ENCODE measurements at places on chromosomes 11 and 22. TPM values are rescaled to one million over a fixed set of nuclear protein-coding genes. Genes with fewer than 3 reads are reported as not detected.
A peak's percentile ranks its signal among the peaks of the same experiment; 100 is the strongest.

GRCh38 chr11:44524751-44525201 lies 40.7 kb upstream of the CD82 start:
- H3K4me3 ChIP-seq, result no peak overlapping the region
- H3K27me3 ChIP-seq, result no peaks in the 10 kb centered on the region
- H3K27ac ChIP-seq, result no peak overlapping the region
- no peak for DNase-seq
- no peaks in the 10 kb centered on the region for H3K36me3 ChIP-seq
- no peaks in the 10 kb centered on the region for H3K4me1 ChIP-seq

- peak within 1 kb of the TSS; percentile 81 for H3K27ac ChIP-seq
- H3K4me1 ChIP-seq, result peaks cover 8% of the 10 kb centered on the region
- peaks cover 18% of the 10 kb centered on the region for H3K36me3 ChIP-seq
- DNase-seq, result peak; percentile 62
These were observed at the start of gene ACTN3 for GRCh38 chr11:66546368-66546965. ACTN3 (plus strand) TSS chr11:66546903; CDS start chr11:66546938, 35 bp downstream.

GRCh38 chr11:116422956-116423600 lies 349.7 kb downstream of the BUD13 start:
- no peaks in the 10 kb centered on the region for H3K27me3 ChIP-seq
- H3K27ac ChIP-seq, result no peak overlapping the region

DNA sequence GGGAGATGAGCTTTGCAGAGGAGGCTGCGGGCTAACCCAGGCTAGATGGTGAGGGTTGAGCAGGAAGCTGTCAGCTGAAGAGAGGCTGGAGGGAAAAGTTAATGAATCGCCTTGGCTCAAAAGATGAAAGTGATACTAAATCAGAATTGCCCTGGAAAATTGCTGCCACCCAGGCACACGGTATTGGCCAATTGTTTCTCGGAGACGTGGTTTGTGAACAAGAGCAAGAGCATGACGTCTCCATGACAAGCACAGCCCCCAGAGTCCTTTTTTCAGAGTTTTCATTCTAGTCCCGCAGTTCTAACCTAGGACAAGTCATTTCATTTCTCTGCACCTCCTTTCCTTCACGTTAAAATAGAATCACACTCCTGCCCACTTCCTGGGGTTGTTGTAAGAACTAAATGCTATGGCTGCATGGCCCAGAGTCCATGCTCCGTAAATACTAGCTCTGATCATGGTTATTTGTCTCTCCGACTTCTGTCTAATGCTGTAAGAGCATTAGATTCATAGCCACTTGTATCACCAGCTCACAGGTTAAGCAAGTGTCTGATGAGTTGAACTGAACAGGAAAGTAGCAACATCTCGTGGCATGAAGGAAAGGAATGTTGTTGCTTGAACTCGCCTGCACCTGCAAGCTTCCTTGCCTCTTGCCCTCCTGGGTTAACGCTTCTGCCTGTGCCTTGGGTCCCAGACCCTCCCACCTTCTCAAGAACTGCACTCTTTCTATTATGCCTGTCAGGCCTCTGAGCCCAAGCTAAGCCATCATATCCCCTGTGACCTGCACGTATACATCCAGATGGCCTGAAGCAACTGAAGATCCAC lies 33.8 kb upstream of the NUP50 start:
- no peaks in the 10 kb centered on the region for H3K27me3 ChIP-seq
- no peak overlapping the region for H3K27ac ChIP-seq
- H3K36me3 ChIP-seq, result peaks cover 11% of the 10 kb centered on the region

The SEC14L2 gene
- 35.1 TPM for total RNA-seq

- no peak overlapping the region for H3K4me3 ChIP-seq
- no peaks in the 10 kb centered on the region for H3K36me3 ChIP-seq
- DNase-seq, result no peak
- H3K27me3 ChIP-seq, result no peaks in the 10 kb centered on the region
These were observed 3.6 kb downstream of the YDJC start for GRCh38 chr22:21626073-21626734.

DNA sequence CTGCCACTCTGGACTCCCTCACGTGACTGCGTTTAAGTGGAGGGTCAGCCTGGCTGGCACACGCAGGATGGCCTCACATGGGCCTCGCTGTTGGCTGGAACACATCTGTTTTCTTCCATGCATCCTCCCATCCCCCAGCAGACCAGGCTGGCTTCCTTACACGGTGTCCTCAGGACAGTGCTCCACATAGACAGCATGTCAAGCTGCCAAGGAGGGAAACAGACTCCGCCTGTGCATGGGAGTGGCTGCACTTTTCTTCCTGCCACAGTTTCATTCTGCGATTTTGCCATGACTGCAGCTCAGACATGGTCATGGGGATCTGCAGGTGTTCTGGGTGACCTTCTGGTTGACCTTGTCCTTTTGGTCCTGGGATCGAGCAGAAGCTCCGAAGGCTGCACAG lies 344.2 kb downstream of the SHANK2 start:
- DNase-seq, result no peak
- H3K27ac ChIP-seq, result no peak overlapping the region
- H3K27me3 ChIP-seq, result no peaks in the 10 kb centered on the region
- H3K4me1 ChIP-seq, result no peaks in the 10 kb centered on the region
- no peaks in the 10 kb centered on the region for H3K36me3 ChIP-seq

The CRYBB1 gene
- not detected for total RNA-seq

The KRTAP5-7 gene
- total RNA-seq, result not detected

DNA sequence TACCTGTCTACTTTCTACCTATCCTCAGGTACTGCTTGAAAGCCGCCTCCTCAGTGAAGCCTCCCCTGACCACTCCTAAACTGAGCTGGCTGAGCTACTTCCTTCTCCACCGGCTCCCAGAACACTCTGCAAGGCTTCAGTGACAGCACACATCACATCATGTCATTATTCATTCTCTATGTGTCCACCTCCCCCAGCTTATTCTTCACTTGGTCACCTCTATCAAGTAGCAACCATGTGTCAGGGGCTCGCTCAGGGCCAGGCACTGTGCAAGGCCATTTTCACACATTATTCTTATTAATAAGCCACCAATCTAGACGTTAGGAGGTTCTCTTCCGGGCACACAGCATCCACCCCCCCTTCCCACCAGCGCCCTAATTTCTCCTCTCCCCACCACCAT lies 3.7 kb upstream of the ELFN2 start:
- no peak overlapping the region for H3K4me3 ChIP-seq
- no peak overlapping the region for H3K27ac ChIP-seq
- no peak for DNase-seq
- no peaks in the 10 kb centered on the region for H3K4me1 ChIP-seq
- H3K36me3 ChIP-seq, result no peaks in the 10 kb centered on the region
- H3K27me3 ChIP-seq, result no peaks in the 10 kb centered on the region

DNA sequence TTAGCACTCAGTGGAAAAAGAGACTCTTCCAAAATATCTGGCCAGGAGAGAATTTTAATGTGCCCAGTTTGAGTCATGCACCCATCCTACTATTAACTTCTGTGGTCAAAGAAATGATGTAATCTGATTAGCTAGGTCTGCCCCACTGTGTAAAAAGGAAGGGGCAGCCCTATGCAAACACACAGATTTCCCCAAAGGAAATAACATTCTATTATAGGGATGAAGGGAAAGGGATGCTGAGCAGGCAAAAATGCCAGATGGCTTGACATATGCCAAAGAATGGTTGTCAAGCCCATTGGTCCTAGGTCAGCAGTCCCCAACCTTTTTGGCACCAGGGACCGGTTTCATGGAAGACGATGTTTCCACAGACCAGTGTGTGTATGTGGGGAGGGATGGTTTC lies 43.3 kb upstream of the PAK1 start:
- H3K27me3 ChIP-seq, result no peaks in the 10 kb centered on the region
- no peak for DNase-seq
- H3K4me3 ChIP-seq, result no peak overlapping the region
- no peak overlapping the region for H3K27ac ChIP-seq

- no peaks in the 10 kb centered on the region for H3K4me1 ChIP-seq
- H3K36me3 ChIP-seq, result no peaks in the 10 kb centered on the region
- no peak overlapping the region for H3K4me3 ChIP-seq
- H3K27me3 ChIP-seq, result no peaks in the 10 kb centered on the region
- H3K27ac ChIP-seq, result no peak overlapping the region
These were observed 910.5 kb upstream of the CHORDC1 start for GRCh38 chr11:91133361-91133760.

The RAG2 gene
- not detected for total RNA-seq

The BTG4 gene
- not detected for total RNA-seq

The GPR83 gene
- total RNA-seq, result not detected

The NOX4 gene
- total RNA-seq, result not detected

- H3K4me1 ChIP-seq, result no peaks in the 10 kb centered on the region
- H3K27ac ChIP-seq, result no peak overlapping the region
- H3K4me3 ChIP-seq, result no peak overlapping the region
- H3K27me3 ChIP-seq, result no peaks in the 10 kb centered on the region
These were observed 967.5 kb downstream of the NTM start for GRCh38 chr11:132337819-132338416.

The SAA1 gene
- not detected for total RNA-seq

DNA sequence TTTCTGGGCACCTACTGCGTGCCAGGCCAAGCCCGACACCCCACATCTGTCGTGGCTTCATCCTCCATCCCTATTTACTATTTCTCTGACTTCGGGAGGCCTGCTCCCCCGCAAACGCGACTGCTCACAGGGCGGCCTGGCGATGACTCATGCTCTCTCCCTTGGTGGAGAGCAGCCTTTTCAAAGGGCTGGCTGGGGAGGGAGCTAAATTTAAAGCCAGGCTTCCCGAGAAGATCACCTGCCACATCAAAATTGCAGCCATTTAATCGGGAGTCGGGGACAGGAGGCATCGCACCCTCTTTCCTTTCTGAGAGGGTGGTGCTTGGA lies 24.9 kb upstream of the SHISAL1 start:
- H3K27me3 ChIP-seq, result no peaks in the 10 kb centered on the region
- DNase-seq, result no peak
- H3K36me3 ChIP-seq, result no peaks in the 10 kb centered on the region
- H3K27ac ChIP-seq, result no peak overlapping the region

The DNAJB7 gene
- not detected for total RNA-seq

The RAC2 gene
- 17.0 TPM for total RNA-seq

- no peaks in the 10 kb centered on the region for H3K4me1 ChIP-seq
- H3K4me3 ChIP-seq, result no peak overlapping the region
- H3K27me3 ChIP-seq, result no peaks in the 10 kb centered on the region
- H3K36me3 ChIP-seq, result no peaks in the 10 kb centered on the region
- H3K27ac ChIP-seq, result no peak overlapping the region
These were observed 42.9 kb downstream of the ARFGAP3 start for GRCh38 chr22:42814215-42814614.

The PITPNM1 gene
- total RNA-seq, result 108 TPM

GRCh38 chr22:48758881-48759875 lies 1068.5 kb downstream of the BRD1 start:
- no peak overlapping the region for H3K27ac ChIP-seq
- no peak for DNase-seq
- no peak overlapping the region for H3K4me3 ChIP-seq
- H3K4me1 ChIP-seq, result no peaks in the 10 kb centered on the region
- H3K27me3 ChIP-seq, result no peaks in the 10 kb centered on the region

The INS gene
- total RNA-seq, result not detected

The TEX54 gene
- not detected for total RNA-seq

Data from Peyer's patch (tissue), 4 donors.